NCI-H2171 treated with DMSO at 0.1 percent for 48 hours (cell line): ENCODE measurements at places on chromosomes 11 and 22.

GRCh38 chr11:97158243-97158642 is 768.4 kb downstream of the JRKL start:
- DNase-seq = peak; percentile 16

DNA sequence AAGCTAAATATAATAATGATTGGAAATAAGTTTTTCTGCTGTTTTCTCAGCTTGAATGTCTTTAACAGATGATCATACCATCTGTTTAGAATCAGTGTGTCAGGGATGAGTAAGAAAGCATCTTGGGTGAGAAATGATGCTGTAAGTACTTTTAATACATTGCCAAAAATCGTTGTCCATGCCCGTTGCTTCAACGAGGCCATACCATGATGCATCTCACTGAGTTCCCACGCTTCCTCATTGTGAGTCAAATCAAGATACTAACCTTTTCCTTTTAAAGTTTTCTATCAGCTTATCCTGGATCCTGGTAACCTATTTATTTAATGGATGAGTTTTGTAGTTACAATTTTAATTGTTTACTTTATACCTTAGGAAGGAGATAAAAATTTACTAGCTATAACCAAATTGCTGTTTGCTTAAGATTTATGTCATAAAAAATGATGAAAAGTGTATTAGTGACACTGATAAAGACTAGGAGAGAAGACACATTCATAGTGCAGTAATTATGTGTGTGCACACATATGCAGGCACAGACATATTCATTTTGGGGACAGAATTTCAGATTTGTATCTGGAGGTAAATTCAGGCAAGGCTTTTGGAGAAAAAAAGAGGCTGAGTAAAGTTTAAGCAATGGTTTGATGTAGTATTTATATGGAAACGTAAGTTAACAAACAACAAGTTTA is 154.8 kb downstream of the UVRAG start:
- DNase-seq = no peak

DNA sequence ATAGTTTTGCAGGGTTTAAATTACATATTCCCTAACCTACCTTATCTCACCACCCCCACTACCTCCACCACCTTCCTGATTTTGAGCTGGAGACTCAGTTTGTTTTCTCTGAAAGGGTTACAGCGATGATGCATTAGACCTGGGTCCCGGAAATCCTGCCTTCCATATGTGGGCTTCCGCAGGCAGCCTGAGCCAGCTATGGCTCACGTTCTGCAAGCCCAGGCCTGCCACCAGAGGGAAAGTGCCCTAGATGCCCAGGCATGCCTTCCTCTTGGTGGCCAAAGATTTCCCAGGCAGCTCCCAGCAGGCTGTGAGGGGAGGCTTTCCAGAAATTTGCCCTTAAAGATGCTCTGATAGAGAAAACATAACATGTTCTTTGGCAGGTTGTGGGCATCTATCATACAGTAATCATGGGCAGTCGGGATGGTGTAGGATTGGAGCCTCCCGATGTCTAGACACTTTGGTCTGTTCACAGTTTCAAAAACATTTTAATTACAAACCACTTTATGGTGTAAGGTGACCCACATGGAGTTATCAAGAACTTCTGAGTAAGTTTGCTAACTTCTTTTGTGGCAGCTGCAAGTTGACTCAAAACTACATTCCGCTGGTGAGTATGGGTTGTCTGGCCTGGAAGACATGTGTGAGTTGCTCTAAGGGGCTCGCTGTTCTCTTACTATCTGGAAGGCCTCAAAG is 79.3 kb downstream of the MICAL2 start:
- peak; percentile 81 for DNase-seq

- no peak for DNase-seq
These were observed 4.1 kb upstream of the UBE2L6 start for GRCh38 chr11:57571606-57572005.

DNA sequence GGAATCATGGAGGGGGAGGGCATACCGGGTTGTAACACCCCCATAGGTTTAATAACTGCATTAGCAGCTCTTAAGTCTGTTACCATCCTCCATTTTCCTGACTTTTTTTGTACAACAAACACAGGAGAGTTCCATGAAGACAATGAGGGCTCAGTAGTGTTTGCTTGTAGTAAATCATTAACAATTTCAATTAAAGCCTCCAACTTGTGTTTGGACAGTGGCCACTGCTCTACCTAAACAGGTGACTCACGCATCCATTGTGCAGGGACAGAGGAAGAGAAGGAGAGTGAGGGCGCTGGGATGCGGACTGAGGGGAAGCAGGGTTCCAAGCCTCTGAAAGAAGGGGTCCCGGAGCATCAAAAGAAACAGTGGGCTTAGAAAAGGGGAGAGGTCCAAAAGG is 21.3 kb upstream of the MTNR1B start:
- no peak for DNase-seq

DNA sequence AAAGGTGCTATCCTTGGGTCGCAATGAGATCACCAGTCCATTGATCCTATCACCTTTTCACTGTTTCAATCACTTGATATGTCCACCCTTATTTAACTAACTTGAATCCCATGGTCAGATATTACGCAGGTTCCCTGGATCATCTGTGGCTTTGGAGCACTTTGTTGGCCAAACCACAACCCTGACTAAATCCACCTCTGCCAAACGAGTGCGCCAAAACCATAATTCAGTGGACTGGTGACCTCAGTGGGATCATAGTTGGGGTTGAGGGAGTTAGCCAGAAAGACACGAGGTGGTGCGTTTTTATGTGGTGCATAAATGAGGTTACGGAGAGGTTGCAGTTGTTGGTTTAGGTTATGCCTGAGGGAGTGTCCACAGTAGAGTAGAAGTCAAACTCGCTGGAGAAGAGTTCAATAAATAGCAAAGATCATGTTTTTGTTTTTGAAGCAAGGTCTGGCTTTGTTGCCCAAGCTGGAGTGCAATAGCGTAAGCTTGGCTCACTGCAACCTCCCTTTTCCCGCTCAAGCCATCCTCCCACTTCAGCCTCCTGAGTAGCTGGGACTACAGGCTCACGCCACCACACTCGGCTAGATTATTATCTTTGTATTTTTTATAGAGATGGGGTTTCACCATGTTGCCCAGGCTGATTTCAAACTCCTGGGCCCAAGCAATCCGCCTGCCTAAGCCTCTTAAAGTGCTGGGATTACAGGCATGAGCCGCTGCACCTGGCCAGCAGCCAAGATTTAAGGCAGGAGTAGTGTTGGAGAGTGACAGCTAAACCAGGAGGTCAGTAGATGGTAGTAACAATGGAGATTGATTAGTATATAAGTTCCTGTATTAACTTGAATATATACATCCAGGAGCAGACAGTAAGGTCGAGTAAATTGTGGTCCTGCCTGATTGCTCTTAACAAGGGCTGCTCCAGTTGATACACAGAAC is 4.5 kb downstream of the FOXR1 start:
- DNase-seq = no peak

DNA sequence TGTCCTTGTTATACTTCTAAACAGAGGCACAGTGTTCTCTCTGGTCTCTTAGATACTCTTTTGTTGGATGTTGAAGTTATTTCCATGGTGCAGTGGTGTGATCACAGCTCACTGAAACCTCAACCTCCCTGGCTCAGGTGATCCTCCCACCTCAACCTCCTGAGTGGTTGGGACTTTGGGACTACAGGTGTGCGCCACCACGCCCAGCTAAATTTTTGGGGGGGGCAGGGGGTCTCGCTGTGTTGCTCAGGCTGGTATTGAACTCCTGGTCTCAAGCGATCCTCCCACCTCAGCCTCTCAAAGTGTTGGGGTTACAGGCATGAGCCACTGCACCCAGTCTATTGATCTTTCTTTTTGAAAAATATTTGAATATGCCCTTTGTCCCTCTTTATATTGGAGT is 14.9 kb downstream of the ZNF74 start:
- DNase-seq = no peak

GRCh38 chr11:131910523-131911387 is 540.3 kb downstream of the NTM start:
- DNase-seq = no peak

DNA sequence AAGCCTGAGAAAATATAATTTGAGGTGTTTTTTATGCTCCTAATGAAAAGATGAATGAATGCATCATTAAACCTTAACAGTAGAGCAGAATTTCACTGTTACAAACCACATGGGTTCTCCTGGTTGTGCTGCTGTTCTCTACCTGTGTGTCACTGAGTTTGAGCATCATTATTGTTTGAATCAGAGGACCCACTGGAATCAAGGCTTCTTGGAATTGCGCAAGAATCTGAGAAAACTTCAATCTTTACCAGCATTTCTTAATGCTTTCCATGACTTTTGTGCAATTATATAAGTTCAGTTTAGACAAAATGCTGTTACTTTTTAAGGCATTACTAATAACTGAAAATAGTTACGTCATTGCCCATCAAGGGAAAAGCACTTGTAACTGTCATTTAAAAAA is 18.8 kb upstream of the RBX1 start:
- no peak for DNase-seq

DNA sequence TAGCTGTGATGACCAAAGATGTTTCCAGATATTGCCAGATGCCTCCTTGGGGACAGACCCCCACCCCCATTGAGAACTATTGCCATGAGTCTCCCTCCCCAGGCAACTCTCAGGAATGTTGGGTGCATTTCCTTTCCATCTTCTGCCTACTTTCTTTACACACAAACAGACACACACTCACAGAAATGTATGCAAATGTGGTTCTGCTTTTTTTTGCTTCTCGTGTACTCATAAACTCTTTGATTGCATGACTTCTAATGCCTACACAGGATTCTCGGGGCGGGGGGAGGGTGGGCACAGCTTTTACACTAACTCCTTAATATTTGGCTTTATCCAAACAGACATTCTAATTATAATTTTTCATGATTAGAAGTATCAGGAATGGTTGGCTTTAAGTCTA is 53.3 kb upstream of the SUSD2 start:
- DNase-seq = no peak

DNA sequence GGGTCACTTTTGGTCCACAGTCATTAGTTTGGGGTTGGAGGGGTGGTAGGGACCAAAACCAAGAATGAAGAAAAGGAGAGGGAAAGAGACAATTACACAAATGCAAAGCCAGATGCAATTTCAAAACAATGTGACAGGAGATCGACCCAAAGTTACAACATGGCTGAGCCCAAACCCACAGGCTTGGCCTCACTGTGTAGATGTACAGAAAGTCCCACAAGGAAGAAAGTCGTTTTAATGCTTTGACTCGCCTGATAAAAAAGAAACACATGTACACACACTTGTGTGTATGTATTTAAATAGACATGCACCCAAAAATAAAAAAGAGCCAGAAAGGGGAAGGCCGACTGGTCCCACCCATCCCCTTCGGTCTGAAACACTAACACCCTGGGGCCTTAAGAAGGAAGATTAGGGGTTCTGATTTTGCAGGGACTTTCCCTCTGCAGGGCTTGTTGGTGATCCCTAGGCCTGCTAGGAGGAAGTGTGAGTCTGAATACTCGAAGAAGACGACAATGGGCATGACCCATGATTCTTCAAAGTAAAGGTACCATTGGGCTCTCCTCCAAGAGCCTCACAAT is 104.1 kb downstream of the ETS1 start:
- no peak for DNase-seq

GRCh38 chr11:35917676-35918075 is 26.2 kb upstream of the LDLRAD3 start:
- no peak for DNase-seq

DNA sequence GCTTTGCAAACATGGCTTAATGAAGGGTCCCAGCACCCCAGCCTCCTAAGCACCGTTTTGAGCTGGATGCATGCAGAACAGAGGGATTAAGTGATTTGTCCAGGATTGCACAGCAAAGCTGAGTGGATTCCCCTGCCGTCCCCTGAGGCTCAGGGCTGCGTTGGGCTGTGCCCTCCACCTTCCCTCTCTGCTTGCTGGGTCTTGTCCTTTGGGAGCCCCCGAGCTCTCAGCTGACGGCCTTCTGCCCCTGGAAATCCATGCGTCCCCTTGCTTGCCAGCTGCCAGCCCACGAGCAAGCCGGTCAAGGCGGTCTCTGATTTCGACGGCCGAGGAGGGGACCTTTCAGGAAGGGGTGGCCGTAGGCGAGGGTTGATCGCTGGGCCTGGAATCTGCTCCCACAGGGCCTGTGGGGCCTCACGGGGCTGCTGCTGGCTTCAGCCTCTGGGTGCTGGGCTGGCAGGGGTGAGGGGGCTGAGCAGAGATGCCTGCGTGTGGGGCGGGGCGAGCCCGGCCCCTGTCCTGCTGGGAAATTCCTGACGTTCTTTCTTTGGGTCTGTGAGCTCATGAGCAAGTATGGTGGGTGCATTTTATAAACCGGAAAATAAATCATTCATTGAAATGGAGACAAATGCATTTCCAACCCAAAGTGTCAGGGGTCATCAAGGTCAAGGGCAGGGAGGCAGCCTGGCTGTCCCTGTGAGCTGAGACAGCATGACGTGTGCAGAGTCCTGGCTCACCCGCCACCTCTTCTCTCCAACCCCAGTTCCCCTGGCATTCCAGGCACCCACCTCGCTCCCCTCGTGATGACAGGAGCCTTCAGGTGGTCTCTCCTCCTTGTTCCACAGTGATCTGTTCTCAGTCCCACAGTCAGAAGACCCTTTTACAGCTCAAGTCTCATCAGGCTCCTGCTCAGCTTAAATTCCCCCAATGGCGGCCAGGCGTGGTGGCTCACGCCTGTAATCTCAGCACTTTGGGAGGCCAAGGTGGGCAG is 28.1 kb downstream of the FGF4 start:
- DNase-seq = no peak

- no peak for DNase-seq
These were observed 64.6 kb downstream of the KCNJ1 start for GRCh38 chr11:128802358-128802981.

- no peak for DNase-seq
These were observed 6.3 kb downstream of the BEST1 start for GRCh38 chr11:61956191-61957020.

GRCh38 chr11:30861064-30861463 is 274.9 kb upstream of the MPPED2 start:
- DNase-seq = no peak

GRCh38 chr11:26622181-26622580 is 50.1 kb upstream of the MUC15 start:
- DNase-seq = peak; percentile 78

GRCh38 chr11:65814131-65814985 is 19.4 kb upstream of the SNX32 start:
- no peak for DNase-seq

DNA sequence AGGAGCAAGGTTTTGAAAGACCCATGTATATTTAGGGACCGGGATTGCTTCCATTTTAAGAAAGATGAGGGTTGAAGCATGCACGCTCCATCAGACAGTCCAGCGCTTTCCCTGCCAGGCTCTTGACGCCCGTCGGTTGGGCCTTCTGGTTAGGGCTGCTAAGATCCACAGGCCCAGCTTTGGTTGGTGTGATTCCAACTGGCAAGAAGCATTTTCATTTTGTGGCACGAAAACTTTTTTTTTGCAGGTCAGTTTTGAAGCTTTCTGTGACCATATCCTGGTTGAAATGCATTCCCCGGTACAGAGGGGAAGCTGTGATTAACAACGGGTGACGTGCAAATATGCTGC is 34.3 kb upstream of the MPPED1 start:
- no peak for DNase-seq
